AG09309 (cell line): ENCODE measurements at places on chromosomes 2 and 18.

DNA sequence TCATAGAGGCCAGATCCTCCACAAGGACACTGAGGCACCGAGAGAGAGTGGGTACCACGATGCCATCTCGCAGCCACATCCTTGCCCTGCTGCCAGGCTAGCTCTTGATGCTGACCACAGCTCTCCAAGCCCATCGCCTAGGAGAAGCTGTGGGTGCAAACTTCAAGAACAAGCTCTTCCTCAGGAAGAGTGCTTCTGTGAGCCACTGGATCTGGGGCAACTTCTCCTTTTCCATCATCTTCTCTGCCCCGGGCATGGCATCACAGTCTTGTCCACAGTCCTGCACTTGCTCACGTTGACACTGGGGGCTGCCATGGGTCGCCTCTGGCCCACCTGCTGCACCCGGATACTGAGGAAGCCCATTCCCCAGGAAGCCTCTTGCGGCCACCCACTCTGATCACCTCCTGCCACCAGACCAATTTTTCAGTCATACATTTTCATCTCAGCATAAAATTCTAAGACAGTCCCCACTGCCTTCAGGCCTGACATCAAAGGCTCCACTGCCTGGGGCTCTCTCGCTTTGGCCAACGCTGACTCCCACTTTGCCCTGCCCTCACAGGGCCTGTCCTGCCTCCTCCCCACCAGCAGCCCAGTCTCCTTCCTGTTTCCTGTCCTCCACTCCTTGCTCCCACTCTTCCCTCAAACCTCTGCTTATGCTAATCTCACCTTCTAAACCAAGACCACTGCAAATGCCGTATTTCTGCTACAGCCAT lies 243.9 kb downstream of the AFF3 start:
- no peak for DNase-seq

- no peak for DNase-seq
These were observed 201.5 kb downstream of the LPIN1 start for GRCh38 chr2:11947956-11948355.

DNA sequence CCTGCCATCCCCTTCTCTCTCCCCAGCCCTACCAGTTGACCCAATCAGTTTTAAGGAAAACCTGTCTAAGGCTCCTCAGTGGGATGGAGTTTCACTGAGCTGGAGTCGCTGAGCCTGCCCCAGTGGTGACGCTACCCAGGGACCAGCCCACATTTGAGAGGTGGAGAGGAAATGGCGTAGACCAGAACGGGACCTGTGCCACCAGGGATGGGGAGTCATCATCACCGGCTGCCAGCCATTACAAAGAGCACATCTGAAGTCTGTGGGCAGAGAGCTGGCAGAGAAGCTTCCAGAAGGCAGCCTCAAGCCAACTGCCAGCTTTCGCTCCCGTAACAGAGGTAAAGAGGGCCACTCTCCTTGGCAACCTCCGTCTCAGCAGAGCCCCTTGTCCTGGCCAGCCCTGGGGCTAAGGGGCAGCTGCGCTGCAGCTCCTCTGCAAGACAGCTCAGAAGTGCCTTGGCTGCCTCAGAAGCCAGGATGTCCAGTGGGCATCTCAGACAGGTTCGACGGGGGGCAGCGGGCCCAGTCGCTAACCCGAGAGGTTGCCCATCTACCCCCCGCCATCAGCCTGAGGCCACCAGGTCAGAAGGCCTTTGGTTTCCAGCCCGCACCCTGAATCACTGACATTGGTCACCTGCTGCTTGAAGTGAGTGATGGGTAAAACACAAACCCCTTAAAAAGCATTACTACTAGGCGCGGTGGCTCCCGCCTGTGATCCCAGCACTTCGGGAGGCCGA lies 15.4 kb downstream of the SDC1 start:
- DNase-seq: no peak

DNA sequence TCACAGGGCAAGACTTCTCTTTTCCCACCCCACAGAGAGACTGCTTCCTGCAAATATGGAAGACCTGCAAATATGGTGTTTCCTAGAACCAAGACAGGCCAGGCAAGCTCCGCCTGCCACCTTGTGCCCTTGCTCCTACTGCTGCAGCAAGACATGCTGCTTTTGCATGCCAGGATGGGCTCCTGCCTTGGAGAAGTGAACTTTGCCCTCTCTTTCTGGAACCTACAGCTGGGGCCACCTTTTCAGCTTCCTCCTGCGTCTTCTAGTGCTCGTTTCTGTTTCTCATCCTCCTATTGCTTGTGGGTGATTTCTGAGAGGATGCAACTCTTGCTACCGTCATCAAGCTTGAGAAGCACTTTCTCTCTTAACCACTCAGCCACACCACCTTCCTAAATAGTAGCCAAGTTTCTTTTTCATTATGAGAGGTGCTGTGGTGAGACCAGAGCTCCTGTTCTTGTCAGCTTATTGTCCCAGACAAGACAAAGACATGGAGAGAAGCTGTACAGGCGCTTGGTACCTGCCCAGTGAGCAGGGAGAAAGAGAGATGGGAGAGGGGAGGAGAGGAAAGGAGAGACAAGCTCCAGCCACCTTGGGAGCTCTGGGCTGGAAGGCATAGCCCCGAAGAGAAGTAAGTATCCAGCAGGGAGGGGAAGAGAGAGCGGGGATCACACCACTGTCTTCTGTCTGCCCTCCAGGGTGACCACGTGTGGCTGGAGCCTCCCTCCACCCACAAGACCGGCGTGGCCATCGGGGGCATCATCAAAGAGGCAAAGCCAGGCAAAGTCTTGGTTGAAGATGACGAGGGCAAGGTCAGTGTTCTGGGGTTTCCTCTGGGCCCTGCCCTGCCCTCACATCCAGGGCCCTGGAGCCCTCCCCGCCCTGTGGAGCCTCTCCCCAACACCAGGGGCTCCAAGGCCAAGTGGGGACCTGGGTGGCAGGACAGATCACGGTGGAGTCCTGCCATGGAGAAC lies 28.3 kb downstream of the MYO7B start:
- DNase-seq: no peak

- no peak for DNase-seq
These were observed 74.3 kb downstream of the BIN1 start for GRCh38 chr2:127032621-127033020.

DNA sequence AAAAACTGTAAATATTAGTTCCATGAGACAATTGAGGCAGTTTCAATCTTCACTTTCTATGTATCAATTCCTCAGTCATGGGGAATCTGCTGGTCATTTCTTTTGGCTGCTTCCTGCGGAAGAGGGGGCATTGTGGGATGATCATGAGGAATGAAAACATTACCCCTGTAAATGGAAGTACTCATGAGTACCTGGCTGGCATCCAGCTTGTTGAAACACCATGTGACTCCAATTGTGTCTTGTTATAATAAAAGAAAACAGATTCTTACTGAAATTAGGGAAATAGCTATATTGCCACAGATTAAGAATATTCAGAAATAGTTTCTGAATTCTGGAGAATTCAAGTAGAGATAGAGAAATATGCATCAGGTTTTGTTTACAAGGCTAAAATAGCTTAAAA lies 41.6 kb upstream of the GPR39 start:
- no peak for DNase-seq

DNA sequence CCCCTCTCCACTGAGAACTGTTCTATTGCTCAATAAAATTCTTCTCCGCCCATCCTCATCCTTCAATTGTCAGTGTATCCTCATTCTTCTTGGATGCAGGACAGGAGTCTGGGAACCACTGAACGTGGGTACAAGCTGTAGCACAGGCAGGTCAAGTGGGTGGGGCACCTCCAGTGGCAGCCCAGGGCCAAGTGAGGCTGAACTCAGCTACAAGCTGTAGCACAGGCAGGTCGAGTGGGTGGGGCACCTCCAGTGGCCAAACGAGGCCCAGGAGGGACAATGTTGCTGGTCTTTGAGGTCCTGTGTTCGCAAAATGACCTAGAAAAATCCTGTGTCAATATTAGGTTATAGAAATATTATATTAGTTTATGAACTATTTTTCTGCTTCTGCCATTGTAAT lies 352.0 kb downstream of the TMX3 start:
- DNase-seq: no peak

DNA sequence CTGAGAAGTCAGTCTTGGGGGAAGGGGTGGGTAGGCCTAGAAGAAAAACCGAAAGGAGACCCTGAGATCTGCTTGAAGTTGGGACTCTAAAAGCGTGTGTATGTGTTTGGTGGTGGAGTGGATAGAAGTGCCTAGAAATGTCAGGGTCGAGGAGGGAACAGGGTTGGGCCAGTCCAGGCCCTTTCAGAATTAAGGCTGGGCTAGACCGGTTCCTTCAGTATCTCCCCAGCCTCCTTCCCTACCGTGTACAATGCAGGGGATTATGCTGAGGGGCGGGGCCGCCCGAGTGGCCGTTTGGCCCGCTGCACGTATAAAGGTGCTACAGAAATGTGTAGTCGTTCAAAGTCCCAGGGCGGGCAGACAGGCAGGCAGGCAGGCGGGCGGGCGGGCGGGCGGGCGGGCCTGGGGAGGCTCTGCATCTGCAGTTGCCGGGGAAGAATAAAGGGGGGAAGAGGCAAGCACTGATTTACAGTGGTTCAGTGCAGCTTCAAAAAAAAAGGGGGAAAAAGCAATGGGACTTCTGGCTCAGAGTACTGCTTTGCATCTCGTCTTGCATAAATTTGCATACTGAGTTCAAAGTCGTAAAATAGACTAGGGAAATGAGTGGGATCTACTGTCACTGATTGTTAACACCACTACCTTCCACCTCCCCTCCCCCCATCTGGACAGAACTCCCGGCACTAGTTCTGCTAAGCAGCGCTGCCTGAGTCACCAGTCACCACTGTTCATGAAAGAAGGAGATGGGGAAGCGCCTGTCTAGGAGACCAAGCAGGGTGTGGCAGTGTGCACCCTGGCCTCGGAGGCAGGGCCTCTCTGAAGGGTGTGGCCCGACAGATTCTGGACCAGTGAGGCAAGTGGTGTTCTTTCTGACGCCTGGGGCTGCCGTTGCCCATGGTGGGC lies 3.6 kb downstream of the IGFBP2 start:
- no peak for DNase-seq
